Activated effector memory CD4-positive, alpha-beta T cell treated with anti-CD3 and anti-CD28 coated beads, Interleukin-2, amount 50 U/mL, for 16 hours (primary cell): ENCODE measurements at places on chromosomes 7 and 10.

GRCh38 chr10:8269976-8270375, 215.5 kb downstream of the GATA3 start:
- DNase-seq = no peak

- DNase-seq = no peak
These were observed 170.0 kb downstream of the IMMP2L start for GRCh38 chr7:111392294-111392693.

- no peak for DNase-seq
These were observed 134.8 kb downstream of the CUL2 start for GRCh38 chr10:34955391-34955790.

GRCh38 chr10:35089611-35090161, 455 bp downstream of the CUL2 start:
- DNase-seq = no peak

DNA sequence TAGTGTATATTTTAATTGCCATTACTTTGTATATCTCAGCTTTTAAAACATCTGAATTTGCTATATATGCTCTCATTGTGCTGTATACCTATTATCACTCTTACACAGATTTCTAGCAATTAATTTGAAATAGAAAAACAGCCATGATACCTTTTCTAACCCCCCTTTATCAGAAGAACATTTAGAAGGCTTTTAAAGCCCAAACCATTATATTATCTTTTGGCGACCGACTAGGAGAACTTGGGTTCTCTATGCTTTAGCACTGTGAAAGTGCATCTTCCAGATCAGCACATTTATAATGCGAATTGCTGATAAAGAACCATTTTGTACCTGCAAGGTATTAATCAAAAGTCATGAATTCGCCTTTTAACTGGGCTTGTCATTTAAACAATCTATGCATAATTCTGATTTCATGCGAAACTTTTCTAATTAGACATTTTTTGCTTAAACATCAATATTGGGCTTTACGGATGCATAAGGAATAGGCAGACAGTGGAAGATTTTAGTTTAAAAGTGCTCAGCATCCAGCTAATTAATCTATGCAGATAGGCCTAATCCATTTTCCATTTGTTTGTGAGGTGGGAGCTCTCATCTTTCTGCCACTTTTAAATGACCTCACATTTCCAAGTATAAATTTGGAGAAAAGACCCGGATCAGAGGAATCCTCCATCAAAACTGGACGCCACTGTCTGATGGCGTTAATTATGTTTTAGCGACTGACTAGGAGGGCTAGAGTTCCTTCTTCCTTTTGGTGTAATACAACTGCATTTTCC, 1.2 kb upstream of the MLLT10 start:
- no peak for DNase-seq

- DNase-seq = no peak
These were observed 319.6 kb downstream of the GRID1 start for GRCh38 chr10:86046845-86047460.

DNA sequence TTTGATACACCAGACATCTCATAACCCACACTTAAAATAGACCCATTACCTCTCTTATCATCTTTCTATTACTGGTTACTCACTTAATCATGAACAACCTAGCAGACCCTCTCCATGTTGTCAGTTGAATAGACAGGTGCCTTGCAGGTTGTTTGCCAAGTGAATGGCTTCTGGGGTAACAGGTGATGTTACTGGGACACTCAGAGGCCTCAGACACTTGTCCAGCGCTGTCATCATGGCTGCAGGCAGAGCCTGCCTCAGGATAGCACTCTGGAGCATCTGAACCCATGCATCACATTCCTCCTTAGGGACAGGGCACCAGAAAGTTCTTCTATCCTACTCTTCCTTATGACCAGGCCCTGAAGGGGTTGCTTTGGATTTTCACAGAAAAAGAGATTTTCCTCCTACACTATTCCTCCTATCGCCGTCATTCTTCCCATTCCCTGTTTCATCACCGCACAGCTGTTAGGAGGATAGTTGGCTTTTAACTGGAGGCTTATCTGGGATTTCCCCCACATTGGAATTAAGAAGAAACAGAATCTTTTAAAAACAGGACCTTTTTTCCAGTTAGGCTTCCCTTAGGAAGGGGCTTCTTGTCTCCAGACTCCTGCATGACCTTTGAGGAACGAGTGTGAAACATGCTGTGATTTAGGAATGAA, 182.1 kb downstream of the VTI1A start:
- no peak for DNase-seq

DNA sequence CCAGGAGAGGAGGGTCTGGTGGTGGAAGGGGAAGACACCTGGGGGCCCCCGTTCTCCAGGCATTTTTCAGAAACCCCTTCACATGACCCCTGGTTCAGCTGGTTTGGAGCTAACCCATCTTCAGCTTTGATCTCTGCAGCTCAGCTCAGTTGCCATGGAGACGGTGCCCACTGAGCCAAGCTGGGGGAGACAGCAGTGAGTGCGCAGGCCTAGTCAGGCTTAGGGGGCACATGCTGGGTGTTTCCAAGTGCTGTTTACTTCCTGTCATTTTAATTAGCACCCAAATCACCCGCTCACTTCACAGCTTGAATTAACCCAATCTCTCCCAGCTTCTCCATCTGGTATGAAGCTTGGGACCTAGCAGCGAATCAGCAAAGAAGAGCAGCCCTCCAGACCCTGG, 9.0 kb downstream of the SPOCK2 start:
- DNase-seq = peak; percentile 83

GRCh38 chr10:119401671-119402395, 140.7 kb downstream of the RGS10 start:
- no peak for DNase-seq

DNA sequence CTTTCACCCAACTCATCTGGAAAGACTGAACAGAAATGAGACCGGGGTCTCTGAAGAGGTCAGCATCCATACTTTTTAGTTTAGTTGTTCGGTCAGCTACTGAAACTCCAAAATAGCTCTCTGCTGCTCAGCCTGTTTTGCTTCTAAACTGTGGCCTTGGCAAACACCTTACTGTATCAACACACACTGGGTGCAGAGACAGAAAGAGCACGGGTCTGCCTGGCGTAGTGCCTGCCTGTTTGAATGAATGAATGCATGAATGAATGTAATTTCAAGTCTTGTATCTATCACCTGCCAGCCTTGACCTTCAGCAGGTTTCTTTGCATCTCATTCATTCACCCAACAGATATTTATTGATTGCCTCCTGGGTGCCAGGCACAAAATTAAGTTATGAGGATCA, 98.4 kb downstream of the PLPP4 start:
- no peak for DNase-seq

DNA sequence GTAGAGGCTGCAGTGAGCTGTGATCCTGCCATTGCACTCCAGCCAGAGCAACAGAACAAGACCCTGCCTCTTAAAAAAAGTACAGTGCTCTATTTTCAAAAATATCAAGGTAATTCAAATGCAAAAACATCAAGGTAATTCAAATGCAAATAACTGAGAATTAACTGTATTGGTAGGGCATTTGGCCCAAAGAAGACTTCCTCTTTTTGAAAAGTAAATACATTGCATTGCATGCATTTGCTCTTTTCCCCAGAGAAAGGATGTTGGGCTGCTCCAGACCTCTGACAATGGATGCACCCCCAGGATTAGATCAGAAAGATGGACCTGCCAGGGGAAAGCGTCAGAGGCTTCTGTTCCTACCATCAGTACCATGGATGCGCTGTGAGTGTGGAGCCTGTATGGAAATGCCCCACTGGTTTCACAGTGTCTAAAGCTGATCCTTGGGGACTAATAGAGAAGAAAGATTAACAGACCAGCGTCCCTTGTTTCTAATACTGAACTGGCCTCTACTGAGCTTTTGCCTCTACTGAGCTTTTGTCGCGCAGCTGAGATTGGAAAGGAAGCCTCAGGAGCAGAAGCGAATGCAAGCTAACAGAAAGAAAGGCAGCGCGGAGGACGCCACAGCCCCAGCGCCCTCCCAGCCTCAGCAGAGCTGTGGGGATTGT, 93.5 kb upstream of the LYZL2 start:
- DNase-seq = no peak

- DNase-seq = peak; percentile 52
These were observed 29.7 kb downstream of the RAMP3 start for GRCh38 chr7:45187089-45187945.

GRCh38 chr10:122052701-122053100, 63.7 kb downstream of the TACC2 start:
- no peak for DNase-seq

GRCh38 chr7:53776323-53776722, 740.9 kb downstream of the POM121L12 start:
- DNase-seq = no peak

- DNase-seq = no peak
These were observed 126.8 kb downstream of the SKIDA1 start for GRCh38 chr10:21398563-21399231.

DNA sequence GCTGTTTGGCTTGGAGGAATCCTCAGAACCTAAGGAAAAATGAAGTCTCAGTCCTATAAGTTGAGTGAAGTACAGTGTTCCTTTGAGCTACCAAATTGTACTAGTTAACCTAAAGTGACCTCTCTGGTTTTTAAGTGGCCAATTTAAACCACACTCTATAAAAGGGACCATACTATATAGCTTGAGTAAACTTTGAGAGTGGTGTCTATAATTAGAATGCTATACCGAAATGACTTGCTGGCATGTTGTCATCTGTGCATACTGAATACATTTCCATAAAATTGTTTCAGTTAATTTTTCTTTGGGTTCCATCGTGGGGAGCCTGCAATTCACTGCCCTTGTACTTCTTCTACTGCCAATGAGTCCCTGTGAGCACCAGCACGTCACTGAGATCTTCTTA, 151.1 kb downstream of the DKK1 start:
- DNase-seq = no peak

- DNase-seq = no peak
These were observed 35.7 kb upstream of the MTPAP start for GRCh38 chr10:30384701-30385201.

GRCh38 chr10:14952851-14953423, 959 bp downstream of the DCLRE1C start:
- DNase-seq = no peak

DNA sequence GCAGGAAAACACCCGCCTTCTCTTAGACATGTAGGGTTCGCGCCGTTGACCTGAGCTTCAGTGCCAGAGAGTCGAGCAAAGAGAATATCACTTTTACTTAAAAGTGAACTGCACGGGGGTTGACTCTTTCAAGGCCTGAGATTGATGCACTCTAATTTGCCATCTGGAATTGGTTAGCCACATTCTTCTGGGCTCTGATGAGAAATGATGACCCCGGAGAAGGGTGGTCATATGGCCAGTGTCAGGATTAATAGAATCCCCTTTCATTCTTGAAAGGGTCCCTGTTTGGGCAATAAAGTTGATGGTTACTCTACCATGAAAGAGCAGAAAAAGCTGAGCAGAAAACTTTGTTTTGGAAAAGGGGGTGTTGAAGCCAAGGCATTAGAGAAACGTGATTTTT, 31.2 kb downstream of the GRK5 start:
- no peak for DNase-seq

GRCh38 chr7:56105508-56105907, 768 bp downstream of the CHCHD2 start:
- peak; percentile 69 for DNase-seq

DNA sequence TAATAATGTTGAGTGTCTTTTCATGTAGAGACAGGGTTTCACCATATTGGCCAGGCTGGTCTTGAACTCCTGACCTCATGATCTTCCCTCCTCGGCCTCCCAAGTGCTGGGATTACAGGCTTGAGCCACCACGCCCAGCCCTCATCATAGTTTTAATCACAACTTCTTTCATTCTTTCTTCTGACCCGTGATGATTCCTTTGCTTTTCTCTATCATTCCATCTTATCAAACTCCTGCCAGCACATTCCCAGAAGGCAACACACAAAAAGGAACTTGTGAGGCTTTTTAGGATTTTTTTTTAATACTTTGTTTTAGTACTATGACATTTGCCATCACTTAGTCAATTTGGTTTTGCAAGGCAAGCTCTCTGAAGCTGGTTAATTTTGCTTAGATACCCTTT, 77.5 kb upstream of the MEOX2 start:
- DNase-seq = no peak

- no peak for DNase-seq
These were observed 87.8 kb downstream of the BTRC start for GRCh38 chr10:101441541-101442455.

DNA sequence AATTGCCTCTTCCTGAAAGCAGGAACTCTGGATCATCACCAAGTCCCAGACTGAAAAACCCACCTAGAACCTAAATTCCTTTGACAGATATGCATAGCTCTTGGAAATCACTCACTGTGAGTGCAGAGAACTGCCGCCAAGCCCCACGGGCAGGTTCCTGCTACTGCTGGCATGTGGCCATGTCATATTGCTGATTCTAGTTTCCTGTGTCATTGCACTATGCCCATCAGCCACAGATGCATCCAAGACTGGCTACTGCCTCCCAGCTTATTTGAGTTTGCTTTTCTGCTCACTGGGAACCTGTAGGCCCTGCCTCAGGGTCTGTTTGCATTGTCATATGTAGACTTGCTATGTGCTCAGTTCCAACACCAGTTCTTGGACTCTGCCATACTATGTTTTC, 786.0 kb downstream of the GRID1 start:
- DNase-seq = no peak

DNA sequence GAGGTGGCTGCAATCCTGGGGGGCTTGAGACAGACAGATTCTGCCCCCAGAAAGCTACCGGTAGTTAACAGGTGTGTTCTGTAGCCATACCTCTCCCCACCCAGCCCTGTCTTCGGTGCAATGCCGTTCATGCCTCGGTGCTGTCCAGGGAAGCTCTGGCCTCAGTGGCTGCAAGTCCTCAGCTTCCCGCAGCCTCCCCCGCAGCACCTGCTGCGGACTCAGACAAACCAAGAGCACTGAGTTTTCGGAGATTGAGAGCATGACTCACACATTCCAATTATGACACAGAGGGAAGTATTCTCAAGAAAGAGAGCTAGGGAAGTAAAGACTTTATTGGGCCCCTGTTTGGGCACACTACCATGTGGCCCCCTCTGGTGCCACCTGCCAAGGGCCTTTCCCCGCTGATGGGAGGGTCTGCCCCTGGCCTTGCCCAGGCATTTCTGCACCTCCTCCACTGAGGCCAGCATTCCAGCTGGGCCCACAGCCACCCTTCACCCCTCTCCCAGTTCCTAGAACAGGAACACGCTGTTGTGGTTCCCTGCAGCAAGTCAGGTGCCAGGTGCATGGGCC, 30.2 kb upstream of the EZH2 start:
- DNase-seq = peak; percentile 83

- DNase-seq = no peak
These were observed 7.9 kb upstream of the SEPTIN7 start for GRCh38 chr7:35792873-35793489.

DNA sequence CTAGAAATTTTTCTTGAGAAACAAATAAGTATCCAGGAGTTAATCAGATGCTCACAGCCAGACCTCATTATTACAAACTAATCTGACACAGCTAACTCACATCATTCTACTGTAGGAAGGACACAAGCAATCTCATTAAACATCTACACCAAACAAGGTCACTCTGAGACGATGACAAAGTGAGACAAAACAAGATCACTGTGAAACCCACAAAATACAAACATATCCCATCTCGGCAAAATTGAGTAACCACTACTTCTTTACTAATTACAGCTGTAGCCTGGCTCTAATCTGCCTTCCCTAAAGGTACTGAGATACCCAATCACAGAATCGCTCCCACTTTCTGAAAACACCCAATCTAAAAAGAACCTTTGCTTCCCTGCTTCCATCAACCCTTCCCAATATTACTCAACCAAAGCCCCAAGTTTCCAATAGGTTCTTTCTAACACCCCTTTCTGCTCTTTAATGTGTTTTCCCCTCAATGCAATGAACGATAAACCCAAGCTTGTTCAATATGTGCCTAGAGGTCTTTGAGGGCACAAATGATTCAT, 26.9 kb downstream of the CCDC6 start:
- DNase-seq = no peak

- DNase-seq = no peak
These were observed 15.9 kb upstream of the FAS start for GRCh38 chr10:88974446-88975376.

GRCh38 chr7:135690566-135690965, 28.3 kb downstream of the STMP1 start:
- no peak for DNase-seq
